NCI-H1930 (cell line): ENCODE measurements at places on chromosomes 12 and 14.

DNA sequence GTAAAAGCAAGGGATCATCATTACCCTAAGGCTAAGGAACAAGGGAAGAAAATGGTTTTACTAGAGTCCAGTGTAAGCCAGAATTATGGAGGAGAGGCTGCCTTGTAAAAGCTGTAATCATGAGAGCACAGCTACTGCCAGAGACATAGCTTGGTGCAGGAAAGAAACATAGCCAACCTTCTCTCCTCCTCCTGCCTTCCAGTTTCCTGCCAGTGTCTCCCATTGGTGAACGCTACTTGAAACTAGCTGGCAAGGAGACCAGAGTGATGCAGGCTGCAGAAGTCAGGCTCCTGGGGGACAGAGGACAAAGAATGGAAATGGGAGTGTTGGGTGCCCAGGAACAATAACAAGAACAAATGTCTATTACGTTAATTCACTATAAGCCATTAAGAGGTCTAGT is 158.5 kb downstream of the NELL2 start:
- no peak for DNase-seq

DNA sequence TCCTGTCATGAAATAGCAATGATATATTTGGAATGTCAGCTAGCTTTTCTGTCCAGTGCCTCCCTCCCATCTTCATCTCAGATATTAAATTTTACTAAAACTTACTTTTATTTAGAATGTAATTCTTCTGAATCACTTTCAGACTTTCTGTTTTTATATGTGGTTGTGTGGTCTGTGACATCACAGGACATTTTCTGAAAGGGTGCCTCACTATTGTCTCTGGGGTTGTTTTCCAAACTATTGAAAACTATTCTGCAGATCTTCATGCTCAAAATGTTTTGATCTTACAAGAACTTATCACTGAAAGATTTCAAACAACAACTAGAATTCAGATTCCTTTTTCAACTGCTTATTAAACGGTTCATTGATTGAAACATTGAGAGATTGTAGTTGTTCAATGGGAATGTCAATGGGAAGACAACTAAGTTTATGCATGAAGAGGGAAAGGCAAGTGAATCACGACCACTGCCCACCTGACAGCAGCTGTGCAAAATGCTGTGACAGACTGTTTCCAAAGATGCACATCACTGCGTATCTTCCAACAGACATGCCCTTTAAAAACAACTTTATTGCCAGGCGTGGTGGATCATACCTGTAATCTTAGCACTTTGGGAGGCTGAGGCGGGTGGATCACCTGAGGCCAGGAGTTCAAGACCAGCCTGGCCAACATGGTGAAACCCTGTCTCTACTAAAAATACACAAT is 51.3 kb downstream of the KLRG1 start:
- no peak for DNase-seq

GRCh38 chr14:61568572-61569011 is 126.7 kb upstream of the HIF1A start:
- no peak for DNase-seq

DNA sequence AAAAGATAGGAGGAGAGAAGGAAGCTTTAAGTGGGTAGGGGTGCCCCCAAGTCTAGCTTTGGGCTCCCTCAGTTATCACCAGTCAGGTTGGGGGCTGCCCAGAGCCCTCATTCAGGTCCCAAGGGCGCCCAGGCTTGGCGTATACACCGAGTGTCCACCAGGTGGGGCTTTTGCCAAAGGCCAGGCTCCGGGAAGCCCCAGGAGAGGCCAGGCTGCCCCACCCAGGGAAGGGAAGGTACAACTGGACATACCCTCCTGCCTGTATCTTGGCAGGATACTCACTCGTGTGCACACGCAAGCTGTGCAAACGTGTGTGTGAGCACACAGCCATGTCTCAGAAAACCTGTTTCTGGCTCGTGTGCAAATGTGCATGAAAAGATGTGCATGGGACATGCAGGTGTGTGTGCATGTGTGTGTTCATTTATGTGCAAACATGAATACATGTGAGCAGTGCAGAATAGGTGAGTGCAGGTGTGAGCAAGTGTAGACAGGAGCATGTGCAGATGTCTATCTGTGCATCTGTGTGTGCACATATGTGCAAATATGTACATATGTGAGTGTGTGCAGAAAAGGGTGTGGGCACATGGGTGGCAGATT is 103.9 kb upstream of the MYL2 start:
- DNase-seq = peak; percentile 67

DNA sequence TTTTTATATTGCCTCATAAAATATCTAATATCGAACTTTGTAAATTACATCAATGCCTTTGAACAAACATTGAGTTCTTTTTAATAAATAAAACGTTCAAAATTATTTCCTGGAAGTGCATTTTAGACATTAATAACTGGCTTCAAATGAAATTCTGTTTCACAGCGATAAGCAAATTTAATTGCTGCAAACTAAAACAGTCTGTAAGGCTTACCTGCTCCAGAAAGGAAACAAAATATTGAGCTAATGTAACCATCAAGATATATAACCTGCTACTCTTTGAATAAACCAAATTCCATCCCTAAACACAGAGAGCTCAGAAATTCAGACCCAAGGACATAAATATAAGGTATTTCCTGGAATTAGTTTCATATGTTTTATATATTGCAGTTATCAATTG is 651.3 kb downstream of the MED13L start:
- no peak for DNase-seq

GRCh38 chr12:13112968-13113367 is 9.5 kb upstream of the GSG1 start:
- no peak for DNase-seq
